EH (cell line): ENCODE measurements at places on chromosomes 11 and 22.

- no peak for DNase-seq
These were observed 100.7 kb downstream of the WNT11 start for GRCh38 chr11:76105637-76106036.

DNA sequence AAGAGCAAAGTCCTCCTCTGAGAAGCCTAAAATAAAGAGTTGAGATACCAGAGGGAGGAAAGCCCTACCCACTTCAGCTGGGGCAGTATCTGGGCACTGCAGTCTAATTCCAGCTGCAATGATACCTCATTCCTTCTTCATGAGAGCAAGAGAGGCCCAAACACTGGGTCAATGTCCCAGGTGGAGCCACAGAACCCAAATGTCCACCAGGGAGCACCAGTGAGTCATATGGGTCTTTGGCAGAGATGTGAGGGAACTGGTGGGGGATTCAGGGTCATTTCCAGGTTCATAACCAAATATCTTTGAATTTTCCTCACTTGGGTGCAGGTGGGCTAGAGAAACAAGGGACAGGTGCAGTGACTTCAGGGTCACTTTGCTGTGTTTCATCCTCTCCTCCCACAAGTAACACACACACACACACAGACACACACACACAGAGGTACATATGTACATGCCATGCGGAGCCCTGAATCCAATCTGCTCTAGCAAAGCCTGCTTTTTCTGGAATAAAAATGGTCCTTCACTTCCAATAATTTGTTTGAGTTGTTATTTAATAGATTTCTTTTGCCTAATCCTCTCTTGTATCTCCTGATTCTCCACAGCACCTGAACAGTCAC, 585.4 kb downstream of the SOX6 start:
- peak; percentile 49 for DNase-seq

DNA sequence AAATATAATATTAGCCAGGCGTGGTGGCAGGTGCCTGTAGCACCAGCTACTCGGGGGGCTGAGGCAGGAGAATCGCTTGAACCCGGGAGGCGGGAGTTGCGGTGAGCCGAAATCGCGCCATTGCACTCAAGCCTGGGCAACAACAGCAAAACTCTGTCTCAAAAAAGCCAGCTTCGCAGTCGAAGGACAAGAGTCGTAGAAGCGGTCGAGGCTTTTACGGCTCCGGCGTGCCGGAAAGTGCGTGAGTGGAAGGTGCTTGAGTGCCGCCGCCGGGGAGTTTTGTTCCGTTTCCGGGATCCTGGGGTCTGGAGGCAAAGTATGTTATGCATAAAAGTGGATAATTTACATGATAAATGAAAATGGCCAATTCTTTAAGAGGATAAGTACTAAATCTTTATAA, 43.6 kb downstream of the SYN3 start:
- no peak for DNase-seq

DNA sequence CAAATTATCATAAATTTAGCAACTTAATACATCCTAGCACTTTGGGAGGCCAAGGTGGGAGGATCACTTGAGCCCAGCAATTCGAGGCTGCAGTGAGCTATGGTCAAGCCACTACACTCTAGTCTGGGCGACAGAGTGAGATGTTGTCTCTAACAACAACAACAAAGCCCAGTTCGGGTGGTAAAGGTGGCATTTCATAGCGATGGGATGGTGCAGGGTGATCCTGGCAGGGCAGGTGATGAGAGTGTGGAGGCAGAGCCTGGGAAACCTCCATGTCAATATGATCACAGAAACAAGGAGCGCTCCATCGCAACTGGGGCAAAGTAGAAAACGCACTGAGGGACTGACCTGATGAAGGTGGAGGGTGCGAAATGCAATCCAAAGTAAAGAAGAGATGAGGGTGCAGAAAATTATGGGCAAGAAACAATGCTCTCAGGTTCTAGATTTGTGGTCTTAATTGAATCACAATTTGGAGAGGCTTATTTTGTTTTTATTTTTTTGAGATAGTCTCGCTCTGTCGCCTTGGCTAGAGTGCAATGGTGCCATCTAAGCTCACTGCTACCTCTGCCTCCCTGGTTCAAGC, 32.8 kb upstream of the CLDN5 start:
- DNase-seq, result no peak

DNA sequence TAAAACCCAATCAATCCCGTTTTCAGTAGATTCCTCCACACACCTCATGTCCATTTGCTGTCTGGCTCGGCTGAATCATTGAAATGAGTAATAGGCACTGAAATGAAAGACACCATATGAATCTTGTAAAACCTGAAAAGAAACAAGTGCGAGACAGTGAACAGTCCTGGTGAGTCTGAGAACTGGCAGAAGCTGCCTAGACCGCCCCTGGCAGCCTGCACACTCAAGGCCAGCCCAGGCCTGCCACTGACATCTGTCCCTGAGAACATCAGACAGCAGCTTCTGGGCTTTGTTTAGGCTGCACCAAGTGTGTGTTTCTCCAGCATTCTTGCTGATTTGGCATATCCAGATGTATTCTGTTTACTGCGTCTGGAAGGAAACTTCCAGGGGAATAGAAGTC, 44.8 kb downstream of the ENDOD1 start:
- DNase-seq, result peak; percentile 83

- DNase-seq, result peak; percentile 98
These were observed 18.5 kb downstream of the NF2 start for GRCh38 chr22:29621761-29622526.

DNA sequence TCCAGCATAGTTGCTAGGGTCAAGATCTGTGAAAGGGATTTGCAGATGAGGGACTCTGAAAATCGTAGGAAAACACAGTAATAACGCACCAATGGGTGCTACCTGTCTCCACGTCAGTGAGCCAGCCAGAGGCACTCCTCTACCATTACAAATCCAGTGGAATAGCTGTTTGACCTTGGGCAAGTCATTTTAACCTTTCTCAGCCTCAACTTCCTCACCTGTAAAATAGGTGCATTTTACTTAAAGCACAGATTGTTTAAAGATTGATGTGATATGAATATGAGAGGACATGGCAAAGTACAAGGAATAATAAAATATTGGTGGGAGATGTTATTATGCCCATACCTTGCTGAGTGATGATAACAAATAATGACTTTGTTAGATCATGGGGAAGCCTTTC, 148.1 kb upstream of the TTC12 start:
- no peak for DNase-seq

DNA sequence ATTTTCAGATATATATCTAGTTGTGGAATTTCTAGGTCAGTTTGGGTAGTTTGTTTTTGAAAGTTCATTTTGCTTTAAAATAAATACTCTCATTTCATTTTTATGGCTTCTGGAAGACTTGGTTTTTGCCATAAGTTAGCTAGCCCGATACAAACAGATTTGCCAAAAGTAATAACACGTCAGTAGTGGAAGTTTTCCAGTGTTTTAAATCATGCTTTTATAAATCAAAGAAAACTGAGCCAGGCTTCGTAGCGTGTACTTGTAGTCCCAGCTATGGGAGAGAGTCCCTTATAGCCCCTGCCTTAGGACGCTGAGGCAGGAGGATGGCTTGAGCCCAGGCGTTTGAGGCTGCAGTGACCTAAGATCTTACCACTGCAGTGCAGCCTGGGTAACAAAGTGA, 21.7 kb upstream of the MICALL1 start:
- DNase-seq, result peak; percentile 59

GRCh38 chr11:96200243-96200642, 142.8 kb downstream of the MAML2 start:
- peak; percentile 97 for DNase-seq

DNA sequence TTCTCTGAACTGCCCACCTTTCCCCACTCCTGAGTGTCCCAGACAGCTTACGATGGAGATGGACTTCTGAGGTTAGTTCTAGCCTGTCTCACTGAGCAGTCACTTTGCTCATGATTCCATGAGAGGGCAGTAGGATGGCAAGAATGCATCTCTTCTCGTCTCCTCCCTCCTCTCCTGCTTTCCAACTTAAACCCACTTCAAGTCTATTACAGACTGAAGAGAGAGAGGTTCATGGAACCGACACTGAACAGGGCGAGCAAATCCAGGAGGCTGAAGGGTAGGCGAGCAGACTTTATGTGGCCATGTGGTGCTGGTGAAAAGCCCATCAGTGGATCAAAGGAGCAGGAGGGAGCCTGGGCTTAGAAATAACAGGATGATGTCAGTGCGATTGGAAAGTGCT, 38.6 kb downstream of the CEP164 start:
- no peak for DNase-seq
